Sigmoid colon (tissue), 7 donors: ENCODE measurements at places on chromosomes 2 and 18.

- DNase-seq = no peak
These were observed 39.3 kb downstream of the TSHZ1 start for GRCh38 chr18:75249672-75250470.

DNA sequence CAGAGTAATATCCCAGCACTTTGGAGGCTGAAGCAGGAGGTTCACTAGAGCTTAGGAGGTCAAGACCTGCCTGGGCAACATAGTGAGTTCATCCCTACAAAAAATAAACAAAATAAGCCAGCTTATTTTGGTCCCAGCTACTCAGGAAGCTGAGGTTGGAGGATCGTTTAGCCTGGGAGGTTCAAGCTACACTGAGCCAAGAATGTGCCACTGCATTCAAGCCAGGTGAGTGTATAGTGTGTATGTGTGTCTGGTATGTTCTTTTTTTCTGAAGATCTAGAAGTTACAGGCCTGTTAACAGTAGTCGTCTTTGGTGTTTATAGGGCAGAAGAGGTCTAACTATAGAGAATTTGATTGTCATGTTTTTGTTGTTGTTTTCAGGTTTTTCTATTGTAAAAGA lies 40.2 kb downstream of the ZC3H15 start:
- no peak for DNase-seq

DNA sequence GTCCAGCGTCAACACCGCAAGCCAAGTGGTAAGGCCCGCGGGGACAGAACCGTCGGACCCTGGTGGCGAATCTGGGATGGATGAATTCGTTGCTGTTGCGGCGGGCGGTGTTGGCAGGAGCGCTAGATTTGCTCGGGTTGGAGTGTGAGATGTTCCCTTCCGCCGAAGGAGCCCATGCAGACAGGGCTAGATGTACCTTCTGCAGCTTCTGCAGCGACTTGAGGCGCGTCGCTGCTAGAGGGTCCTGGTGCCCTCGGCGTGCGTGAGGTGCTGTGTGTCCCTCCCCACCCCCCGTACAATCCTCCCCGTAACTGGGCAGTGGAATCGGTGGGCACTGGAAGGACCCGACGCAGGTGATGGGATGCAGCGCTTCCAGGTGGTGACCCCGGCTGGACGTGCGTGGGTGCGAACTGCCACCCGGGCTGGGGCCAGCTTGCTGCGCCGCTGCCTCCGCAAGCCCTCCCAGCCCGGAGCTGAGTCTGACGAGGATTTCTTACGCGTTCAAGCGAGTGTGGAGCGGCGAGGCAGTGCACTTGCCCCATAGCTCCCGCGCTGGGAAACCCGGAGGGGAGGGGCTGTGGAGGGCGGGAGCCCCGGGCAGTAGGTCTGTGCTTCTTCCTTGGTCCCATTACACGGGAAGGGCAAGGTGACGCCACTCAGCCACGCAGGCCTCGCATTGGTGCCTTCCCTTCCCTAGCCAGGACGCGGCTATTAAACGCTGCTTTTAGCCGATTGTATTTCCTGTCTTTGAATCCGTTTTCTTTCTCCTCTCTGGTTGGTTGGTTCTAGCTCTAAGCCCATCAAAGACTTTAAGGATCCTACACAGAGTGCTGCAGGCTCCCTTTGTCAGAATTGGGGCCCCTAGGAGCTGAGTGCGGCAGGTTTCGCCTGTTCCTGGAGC lies 34.2 kb downstream of the CHRNA1 start:
- DNase-seq = no peak

- DNase-seq = no peak
These were observed 484.1 kb downstream of the FBXO15 start for GRCh38 chr18:73663581-73663980.

- peak; percentile 76 for DNase-seq
These were observed 207.2 kb downstream of the RND3 start for GRCh38 chr2:150280231-150280630.

DNA sequence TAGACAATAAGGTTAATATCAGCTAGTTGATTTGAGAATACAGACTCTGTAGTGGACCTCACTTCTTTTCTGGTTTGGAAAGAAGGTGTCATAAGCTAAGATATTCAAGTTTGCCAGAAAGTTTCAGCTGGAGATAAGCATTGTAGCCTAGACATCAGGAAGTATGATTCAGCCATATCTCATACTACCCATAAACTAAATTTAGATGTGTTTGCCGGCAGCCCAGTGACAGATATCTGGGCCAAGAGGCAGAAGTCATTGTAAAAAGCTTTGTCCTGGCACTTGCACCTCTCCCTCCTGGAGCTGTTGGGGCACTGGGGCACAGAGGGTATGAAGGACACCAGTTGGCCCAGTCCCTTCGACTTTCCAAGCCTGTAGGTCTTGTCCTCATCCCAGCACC lies 128.0 kb downstream of the EPHA4 start:
- no peak for DNase-seq
